ENCODE measurements at places on chromosomes 6 and 20.

- DNase-seq = no peak
Observed at GRCh38 chr20:44241796-44242195, 5.3 kb upstream of the GDAP1L1 start.

GRCh38 chr20:62629864-62630470, 12.3 kb upstream of the SLCO4A1 start:
- no peak for DNase-seq

GRCh38 chr6:132525866-132526265, 12.2 kb upstream of the TAAR9 start:
- no peak for DNase-seq

GRCh38 chr6:122429323-122429722, 29.9 kb downstream of the HSF2 start:
- DNase-seq = no peak

DNA sequence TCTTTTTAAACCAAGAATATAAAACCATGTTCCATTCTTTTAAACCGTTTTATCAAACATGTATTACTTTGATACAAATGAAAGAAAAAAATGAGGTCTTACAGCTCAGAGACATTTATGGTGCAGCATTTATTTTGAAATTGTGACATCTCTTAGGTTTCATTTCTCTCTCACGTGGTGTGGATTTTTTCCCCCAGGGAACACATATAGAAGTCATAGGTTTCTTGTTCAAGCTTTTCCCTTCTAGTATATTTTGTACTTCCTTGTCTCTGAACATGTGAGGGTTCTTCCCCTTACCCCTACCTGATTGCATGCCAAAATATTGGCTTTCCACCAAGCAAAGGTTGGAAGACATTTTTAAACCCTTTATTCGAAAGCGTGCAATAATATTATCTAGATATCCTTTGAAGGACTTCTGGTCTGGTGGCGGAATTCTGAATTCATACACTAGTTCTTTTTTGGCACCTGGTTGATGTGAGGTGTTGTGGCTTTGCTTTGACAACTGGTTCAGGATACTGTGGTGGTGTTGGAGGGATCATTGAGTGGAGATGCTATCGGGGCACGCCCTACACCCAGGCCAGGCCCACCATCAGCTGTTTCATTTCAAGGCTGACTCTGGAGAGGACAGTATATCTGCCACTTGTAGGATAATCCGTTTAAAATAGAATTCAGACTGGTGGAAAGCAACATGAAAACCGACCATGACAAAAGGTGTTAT, 5.6 kb upstream of the FAM50B start:
- no peak for DNase-seq

DNA sequence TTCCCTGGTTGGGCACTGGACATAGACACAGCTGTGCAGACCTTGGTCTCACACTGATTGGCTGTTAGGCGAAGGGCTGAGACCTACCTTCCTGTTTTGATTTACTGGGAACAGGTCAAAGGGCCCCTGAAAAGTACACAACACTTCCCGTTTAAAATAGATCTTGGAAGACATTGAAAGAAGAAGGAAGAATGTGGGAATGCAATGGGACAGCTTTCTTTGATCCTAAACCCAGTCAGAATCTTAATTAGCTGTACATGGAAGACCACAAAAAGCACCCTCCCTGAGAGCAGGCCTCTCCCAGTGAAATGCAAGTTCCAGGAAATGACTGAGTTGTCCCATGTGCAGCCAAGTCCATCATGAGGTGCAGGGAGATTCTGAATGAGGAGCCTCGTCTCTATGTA, 83.6 kb upstream of the EXOC2 start:
- DNase-seq = no peak

DNA sequence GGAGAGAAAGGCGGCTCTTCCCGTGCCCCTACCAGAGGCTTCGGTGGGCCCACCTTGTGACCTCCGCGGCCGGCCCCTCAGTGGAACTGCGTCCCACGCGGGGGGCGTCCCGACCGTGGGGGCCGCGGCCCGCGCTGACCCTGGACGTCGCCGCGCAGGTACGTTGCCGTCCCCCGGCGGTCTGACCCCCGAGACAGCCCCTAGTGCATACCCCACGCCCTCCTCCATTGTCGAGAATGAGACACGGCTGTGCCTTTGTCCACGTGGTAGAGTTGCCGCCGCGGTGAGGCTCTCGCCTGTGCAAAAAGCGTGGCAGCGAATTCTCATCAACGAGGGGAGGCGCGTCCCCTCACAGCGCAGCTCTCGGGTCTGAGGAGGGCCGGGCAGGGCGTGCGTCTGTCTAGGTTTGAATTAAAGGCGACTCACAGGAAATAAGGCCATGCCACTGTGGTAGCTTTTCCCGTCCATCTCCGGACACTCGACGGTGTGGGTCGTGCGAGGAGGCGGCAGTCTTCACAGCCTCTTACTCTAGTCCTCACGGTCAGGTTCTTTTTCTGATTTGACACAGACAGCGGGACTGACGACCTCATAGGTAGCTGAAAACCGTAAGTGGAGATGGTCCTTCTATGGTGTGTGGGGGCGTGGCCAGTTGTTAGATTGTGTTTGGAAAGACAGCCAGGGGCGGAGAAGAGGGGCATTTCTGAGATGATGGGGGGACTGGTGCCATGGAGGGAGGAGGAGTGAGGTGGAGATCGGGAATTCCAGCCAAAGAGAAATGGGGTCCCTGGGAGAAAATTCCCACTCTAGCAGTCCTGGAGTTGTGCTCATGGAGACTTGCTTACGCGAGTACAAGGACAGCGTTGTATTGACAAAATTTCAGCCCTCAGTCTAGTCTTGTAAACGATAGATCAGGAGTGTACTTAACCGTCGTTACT, 580 bp downstream of the NXT1 start:
- peak; percentile 76 for DNase-seq

DNA sequence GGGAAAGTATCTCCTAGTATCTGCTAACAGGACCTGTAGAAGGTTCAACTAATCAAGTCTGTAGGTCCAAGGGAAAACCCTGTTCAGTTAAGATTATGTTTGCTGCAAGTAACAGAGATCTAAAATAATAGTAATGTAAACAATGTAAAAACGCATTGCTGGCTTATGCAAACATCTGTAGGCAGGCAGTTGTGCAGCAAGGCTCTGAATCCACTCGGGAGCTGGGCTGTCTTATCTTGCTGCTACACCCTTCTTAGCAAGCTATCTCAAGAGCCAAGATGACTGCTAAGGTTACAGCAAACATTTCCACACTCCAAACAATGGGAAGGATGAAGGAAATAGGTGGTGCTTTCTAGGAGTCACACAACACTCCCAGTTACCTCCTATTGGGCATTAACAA, 397.3 kb upstream of the NRSN1 start:
- DNase-seq = no peak

DNA sequence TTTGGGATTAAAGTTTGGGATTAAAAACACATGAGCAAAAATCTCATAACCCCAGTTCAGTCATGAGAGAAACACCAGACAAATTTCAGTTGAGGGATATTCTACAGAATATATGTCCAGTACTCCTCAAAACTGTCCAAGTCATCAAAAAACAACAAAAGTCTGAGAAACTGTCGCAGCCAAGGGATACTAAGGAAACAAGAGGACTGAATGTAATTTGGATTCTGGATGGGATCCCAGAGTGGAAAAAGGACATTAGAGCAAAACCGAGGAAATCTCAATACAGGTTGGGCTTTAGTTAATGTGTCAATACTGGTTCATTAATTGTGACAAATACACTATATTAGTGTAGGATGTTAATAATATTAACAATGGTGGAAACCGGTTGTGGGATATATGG, 219.3 kb downstream of the BCKDHB start:
- DNase-seq = no peak

DNA sequence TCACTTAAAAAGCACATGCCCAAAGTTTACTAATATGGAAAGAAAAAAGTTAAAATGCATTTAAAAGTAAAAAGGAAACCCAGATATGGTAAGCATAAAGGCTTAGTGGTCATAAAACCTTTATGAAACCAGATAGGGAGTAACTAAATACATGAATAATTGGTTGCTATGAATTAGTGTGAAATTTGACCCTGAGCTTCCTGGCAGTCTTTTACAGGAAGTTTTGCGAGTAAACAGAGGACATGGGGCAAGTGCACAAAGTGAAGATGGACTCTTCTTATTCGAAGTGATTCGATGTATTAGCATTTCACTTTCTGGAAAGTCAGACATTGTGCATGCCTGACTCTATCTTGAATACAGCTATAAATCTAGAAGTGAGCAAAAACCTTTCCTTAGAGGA, 90.9 kb upstream of the MLIP start:
- no peak for DNase-seq

DNA sequence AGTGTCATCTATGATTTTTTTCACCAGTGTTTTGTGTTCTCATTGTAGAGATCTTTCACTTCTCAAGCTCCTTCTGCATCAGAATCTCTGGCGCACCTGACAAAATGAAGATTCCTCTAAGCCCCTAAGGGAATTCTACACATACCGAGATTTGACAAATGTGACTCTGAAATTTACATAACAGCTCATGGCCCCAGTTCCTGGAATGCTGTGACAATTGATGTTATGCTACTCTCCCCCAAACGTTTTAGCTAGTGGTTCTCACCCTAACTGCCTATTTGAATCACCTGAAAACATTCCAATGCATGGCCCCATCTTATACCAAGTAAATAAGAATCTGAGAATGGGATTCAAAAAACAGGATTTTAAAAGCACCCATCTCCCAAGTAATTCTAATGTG, 162.1 kb upstream of the FKBP1C start:
- no peak for DNase-seq

- DNase-seq = no peak
Observed at GRCh38 chr20:19211252-19211651, 1.2 kb upstream of the SLC24A3 start.

GRCh38 chr6:38603496-38603895, 36.2 kb downstream of the BTBD9 start:
- no peak for DNase-seq

- no peak for DNase-seq
Observed at GRCh38 chr6:134093007-134093573, 40.7 kb upstream of the SLC2A12 start.

GRCh38 chr20:62737271-62737811, 28.7 kb downstream of the NTSR1 start:
- DNase-seq = no peak

DNA sequence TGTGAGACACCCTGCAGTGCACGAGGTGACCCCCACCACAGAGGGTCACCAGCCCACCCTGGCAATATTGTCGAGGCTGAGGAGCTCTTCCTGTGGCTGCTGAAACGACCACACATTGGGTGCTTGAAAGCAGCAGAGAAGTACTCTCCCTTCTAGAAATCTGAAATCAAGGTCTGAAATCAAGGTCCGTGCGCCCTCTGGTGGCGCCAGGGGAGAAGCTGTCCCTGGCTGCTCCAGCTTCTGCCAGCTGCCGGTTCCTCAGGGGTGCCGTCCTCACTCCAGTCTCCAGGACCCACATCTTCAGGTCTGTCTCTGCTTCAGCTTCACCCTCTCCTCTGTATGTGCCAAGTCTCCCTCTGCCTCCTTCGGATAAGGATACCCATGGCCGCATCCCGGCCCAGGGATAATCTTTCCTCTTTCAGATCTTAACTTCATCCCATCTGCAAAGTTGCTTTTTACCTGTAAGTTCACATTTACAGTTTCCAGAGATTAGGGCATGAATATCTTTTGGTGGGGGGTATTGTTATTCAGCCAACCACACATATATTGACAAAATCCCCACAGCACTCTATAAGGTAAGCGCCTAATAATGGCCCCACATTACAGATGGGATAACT, 108.3 kb upstream of the PHACTR3 start:
- DNase-seq = peak; percentile 59

GRCh38 chr20:54305421-54305820, 97.5 kb downstream of the PFDN4 start:
- no peak for DNase-seq

All from CD4-positive, alpha-beta T cell treated with Interleukin-4 for 1 hour (primary cell).